ENCODE measurements at places on chromosomes 2 and 18. TPM values are rescaled to one million over a fixed set of nuclear protein-coding genes. Genes with fewer than 3 reads are reported as not detected.

ARL5A gene
- 38.5 TPM for total RNA-seq

PCARE gene
- total RNA-seq = not detected

LRATD1 gene
- total RNA-seq = 8.0 TPM

SERPINB5 gene
- total RNA-seq = 314 TPM

MOB4 gene
- total RNA-seq = 41.2 TPM

EFEMP1 gene
- 109 TPM for total RNA-seq

Data from foreskin keratinocyte (primary cell).